Dermis microvascular lymphatic vessel endothelial cell (primary cell): ENCODE measurements at places on chromosomes 13 and 19. TPM values are rescaled to one million over a fixed set of nuclear protein-coding genes. Genes with fewer than 3 reads are reported as not detected.

DNA sequence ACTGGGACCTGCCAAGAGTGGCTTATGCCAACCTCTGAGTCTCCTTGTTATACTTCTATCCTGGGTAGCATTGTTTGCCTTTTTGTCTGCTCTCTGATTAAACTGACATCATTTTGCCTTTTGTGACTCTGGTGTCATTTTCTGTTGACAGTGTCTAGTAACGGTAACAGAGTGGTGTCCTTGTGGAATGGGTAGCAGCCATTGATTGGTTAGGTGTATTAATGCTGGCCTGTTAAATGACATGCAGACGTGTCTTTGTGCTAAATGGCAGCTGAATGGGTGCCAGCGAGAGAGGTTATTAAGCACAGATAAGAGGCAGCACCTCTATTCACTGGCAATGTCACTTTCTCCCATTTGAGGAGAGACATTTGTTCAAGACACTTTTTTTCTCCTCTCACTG, 1289.4 kb downstream of the PCDH9 start:
- DNase-seq = no peak

GRCh38 chr19:18789883-18790565, 1.1 kb downstream of the COMP start:
- no peak for DNase-seq

DNA sequence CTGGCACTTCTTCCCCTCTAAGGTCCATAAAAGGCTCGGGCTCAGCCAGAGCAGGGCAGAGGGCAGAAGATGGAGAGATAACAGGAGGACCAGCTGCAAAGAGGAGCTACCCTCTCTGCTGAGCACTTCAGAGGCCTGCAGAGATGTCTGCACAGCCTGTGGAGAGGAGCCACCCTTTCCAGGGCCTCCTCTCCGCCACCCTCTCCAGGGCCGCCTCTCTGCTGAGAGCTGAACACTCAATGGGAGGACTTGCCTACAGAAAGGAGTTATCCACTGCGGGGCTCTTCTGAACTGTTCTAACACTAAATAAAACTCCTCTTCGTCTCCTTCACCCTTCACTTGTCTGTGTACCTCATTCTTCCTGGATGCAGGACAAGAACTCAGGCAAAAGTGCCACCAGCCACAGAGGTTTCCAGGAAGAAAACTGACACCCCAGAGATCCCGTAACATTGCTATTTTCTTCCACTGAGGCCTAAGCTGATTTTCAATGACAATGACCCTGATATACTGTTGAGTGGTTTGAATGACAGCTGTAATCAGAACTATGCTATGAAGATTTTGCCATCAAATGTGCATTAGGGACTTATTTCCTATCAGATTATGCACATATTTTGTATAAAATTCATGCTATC, 16.2 kb upstream of the TSC22D1 start:
- DNase-seq = no peak

GRCh38 chr19:46995492-46995891, 24.1 kb upstream of the NPAS1 start:
- DNase-seq = no peak

DNA sequence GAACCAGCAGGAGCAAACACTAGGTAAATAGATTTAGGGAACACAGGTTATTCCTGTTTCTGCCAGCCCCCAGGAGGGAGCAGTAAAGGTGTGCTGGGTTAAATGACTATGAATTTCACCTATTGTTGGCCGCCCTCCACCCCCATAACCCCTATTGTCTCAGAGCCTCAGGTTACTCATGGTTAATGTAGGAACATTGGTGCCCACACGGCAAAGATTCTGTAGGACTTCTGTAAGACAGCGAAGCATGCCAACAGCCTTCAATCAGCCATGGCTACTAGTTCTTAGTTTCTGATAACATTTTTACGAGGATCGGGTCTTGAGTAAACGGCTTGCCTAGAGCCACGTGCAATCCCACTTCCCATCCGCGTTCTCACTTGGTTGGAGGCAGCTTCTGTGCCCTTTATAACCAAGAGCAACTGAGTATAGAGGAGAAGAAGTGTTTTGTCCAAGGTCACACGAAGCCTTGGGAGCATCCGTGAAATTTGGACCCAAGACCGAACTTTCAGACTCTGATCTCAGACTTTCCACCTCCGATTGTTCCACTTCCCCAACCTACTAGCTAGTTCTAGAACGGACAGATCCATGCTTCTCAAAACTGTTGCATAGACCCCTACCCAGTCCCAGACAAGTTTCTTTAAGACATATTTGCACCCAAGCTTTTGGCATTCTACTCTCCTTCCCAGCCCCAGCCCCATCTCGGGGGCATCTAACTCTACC, 5.1 kb upstream of the CACNG8 start:
- no peak for DNase-seq

DNA sequence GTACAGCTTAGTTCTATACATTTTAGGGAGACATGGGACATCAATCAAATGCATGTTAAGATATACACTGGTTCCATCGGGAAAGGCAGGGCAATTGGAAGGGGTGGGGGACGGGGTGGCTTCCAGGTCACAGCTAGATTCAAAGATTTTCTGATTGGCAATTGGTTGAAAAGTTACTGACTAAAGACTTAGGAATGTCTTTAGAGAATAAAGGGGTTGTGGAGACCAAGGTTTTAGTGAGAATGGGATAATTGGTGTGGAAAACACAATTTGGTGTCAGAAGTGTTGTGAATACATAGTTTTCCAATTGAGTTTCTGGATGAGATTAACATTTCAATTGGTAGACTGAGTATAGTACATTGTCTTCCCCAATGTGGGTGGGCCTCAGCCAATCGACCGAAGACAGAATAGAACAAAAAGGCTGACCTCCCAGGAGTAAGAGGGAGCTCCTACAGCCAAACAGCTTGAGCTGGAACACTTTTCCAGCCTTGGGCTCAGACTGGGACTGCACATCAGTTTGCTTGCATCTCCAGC, 988 bp upstream of the CCDC169 start:
- no peak for DNase-seq

GRCh38 chr19:15837221-15837731, 21.8 kb upstream of the OR10H1 start:
- DNase-seq = no peak

- DNase-seq = no peak
Observed at GRCh38 chr19:37594982-37595382, 306 bp downstream of the ZNF540 start.

- no peak for DNase-seq
Observed at GRCh38 chr13:37615276-37615675, 16.7 kb upstream of the POSTN start.

- DNase-seq = no peak
Observed at GRCh38 chr13:39401046-39401705, 201.8 kb downstream of the LHFPL6 start.

DNA sequence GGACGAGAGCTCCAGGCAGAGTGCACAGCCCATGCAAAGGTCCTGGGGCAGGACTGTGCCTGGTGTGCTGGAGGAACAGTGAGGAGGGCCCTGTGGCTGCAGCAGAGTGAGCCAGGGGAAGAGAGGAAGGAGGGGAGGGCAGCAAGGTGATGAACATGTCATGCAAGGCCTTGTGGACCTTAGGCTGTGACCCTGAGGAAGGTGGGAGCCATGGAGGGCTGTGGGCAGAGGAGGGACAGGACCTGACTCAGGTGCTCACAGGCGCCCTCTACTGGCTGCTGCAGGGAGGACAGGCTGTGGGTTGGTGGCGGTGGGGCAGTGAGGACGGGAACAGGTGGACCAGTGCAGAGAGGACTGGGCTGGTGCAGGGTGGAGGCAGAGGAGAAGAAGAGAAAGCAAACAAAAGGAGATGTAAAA, 170.3 kb downstream of the PTPRS start:
- peak; percentile 12 for DNase-seq

DNA sequence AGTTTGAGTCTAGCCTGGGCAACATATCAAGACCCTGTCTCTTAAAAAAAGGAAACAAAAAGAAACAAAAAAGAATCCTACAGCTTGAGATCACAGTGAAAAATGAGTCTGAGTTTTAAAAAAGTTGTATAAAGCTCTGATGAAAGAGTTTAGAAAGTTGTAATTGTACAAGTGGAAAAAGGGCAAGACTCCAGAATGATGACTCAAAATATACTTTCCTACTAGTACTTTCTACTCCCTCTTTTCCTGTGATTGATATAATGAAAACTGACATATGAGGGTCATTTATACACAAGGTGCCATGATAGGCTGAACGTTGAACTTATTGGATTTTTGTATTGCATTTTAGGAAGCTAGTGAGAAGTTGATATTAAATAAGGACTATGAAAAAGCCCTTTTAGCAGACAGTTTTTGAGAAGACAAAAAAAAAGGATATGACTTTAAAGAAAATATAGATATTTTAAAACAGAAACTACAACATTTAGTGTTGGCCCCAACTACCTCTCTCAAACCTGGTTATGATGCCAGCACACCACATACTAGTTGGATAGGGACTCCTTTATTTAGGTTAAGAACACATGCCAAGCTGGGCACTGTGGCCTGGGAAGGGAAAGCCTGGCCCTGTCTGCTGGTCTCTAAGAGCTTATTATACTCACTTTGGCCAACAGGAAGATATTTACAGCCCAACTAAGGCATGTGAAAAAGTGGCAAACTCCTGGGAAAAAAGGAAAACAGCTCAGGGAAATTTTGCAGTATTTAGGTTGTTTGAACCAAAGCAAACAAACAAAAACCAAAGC, 116.6 kb downstream of the KL start:
- peak; percentile 79 for DNase-seq

DNA sequence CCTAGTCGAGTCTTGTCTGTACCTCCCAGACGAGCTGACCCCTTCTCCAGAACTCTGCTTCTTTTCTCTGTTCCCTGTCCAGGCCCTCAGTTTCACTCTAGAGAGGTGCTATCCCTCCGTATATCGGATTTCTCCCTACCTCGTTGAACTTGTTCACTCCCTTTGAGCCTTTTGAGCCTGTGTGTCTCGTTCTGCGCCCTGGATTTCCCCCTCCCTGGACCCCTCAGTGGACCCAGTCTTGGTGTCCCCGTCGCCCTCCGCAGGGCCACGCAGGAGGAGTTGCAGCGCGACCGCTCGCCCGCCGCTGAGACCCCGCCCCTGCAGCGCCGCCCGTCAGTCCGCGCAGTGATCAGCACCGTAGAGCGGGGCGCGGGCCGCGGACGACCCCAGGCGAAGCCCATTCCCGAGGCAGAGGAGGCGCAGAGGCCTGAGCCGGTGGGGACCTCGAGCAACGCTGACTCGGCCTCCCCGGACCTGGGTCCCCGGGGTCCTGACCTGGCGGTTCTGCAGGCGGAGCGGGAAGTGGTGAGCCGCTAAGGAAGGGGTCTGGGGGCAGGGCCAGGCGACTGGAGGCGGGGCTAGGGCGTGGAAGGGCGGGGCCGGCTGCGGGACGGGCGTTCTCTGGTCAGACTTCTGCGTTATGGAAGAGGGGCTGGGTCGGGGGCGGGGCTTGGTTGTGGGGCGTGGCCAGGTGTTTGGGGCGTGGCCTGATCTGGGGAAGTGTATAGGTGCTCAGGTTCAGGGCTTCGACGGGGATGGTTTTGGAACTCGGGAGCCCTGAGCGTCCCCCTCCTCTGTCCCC, 5.5 kb downstream of the EPS8L1 start:
- DNase-seq = peak; percentile 87

DNA sequence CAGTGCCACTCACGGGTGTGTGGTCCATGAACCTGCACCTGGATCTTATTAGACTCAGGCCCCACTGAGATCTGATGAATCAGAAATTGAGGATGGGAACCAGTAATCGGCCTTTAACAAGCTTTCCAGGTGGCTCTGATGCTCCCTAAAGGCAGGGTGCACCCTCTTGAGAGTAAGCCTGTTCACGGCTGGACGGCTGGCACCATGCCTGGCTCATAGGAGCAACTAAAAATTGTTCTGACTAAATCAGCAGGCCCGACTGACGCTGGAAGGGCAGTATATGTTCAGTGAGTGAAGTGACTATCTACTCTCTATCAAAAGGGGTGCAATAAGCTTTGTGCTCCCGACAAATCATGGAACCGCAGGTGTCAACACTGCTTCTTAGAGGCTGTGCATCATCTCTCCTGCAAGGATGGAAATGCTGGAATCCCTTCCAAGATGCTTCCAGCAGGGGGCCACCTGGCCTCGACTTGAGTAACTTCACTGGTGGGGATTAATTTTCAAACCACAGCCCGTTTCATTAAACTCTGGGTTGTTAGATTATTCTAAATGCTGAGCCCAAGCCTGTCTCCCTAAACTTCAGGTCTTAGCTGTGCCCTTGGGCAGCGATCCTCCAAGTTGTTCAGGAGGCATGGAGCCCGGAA, 28.4 kb downstream of the TMTC4 start:
- no peak for DNase-seq

GRCh38 chr13:26749905-26750304, 10.7 kb downstream of the GPR12 start:
- DNase-seq = no peak

- peak; percentile 61 for DNase-seq
Observed at GRCh38 chr19:4518345-4519171, at the start of gene PLIN4. Gene PLIN4, minus strand, starts transcription at chr19:4518486. Its CDS starts 214 bp downstream, at chr19:4518272.

DNA sequence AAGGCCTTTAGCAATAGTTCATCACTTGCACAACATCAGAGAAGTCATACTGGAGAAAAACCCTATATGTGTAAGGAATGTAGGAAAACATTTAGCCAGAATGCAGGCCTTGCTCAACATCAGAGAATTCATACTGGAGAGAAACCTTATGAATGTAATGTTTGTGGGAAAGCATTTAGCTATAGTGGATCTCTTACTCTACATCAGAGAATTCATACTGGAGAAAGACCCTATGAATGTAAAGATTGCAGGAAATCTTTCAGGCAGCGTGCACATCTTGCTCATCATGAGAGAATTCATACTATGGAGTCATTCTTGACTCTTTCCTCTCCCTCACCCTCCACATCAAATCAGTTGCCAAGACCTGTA, 19.8 kb downstream of the ZNF583 start:
- DNase-seq = no peak

- no peak for DNase-seq
Observed at GRCh38 chr19:1254530-1255185, 6.3 kb downstream of the MIDN start.

GRCh38 chr13:50125554-50126262, 110.5 kb downstream of the KCNRG start:
- DNase-seq = peak; percentile 90

GRCh38 chr13:49838989-49839388, 46.5 kb upstream of the KPNA3 start:
- DNase-seq = no peak

DNA sequence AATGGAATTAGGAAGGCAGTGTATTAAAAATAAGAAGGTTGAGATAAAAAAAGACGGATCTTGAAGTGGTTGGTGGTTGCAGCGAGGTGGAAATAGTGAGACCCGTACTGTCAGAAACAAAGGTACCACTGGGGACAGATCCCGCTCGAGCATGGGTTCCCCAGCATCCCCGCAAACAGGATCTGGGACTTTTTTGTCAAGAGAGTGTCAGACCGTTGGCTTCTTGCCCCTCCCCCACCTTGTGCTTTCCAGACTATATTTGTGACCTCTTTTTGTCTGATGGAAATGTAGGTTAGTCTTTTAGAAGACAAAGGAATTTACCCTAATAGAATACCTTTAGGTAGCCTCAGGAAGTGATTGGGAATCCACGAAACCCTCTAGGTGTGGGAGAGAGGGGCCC, 4.2 kb downstream of the GATAD2A start:
- no peak for DNase-seq

CEACAM20 gene
- total RNA-seq = not detected in 2 replicates

FUT6 gene
- total RNA-seq = not detected in 2 replicates

TNNI3 gene
- not detected in 2 replicates for total RNA-seq

ZNF486 gene
- total RNA-seq = 5.4 and 6.8 TPM in 2 replicates

MYH14 gene
- under 0.01 and 0.25 TPM in 2 replicates for total RNA-seq

SIPA1L3 gene
- total RNA-seq = 6.7 and 14.9 TPM in 2 replicates

ZNF577 gene
- 1.2 and 3.0 TPM in 2 replicates for total RNA-seq

WDR87 gene
- total RNA-seq = not detected in 2 replicates

FFAR2 gene
- not detected in 2 replicates for total RNA-seq

CD79A gene
- total RNA-seq = 0.13 and 0.25 TPM in 2 replicates

ZNF563 gene
- total RNA-seq = 1.9 and 2.5 TPM in 2 replicates

RNASEH2B gene
- 14.5 and 19.9 TPM in 2 replicates for total RNA-seq
